Suppressor macrophage (primary cell): ENCODE measurements at places on chromosomes 6 and 20.

GRCh38 chr6:132161283-132161682 lies 210.1 kb upstream of the CCN2 start:
- DNase-seq: peak; percentile 17

- no peak for DNase-seq
These were observed 19.0 kb downstream of the HECA start for GRCh38 chr6:139153855-139154254.

GRCh38 chr6:83057705-83058321 lies 7.8 kb downstream of the UBE3D start:
- no peak for DNase-seq

DNA sequence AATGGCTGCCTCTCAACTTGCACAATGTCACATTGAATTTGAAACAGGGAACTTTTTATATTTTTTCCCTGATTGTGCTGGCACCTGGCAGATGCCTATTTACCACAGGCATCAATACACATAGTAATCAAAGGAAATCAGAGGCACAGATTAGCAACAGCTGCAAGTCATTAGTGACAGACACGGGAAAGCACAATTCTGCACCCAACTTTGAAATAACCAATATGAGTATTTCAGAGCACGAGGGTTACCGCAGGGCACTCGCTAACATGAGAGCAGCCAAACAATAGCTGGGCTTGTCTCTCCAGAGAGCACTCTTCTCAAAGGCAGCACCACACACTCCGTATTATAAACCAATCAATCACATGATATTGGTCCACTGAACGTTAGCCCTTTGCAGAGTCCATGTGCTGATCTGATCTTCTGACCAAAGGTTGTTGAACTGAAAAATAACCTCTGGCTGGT lies 149.5 kb downstream of the RNF144B start:
- DNase-seq: no peak

DNA sequence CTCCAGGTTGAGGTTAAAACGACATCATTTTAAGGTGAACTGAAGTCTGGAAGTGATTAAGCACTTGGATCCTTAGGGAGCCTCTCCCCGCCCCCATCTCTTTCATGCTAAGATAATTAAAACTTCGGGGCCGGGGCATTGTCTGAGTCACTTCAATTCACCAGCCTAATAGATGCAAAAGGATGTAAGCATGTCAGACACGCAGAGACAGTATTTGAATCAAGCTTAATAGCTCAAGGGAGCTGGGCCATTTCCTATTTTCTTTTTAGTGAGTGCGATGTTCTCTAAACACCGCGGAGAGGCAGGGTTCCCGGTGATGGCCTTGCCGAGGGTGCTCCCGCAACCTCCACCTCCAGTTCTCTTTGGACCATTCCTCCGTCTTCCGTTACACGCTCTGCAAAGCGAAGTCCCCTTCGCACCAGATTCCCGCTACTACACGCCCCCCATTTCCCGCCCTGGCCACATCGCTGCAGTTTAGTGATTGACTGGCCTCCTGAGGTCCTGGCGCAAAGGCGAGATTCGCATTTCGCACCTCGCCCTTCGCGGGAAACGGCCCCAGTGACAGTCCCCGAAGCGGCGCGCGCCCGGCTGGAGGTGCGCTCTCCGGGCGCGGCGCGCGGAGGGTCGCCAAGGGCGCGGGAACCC lies 516 bp upstream of the IRF4 start:
- peak; percentile 40 for DNase-seq

GRCh38 chr6:37200085-37200484 lies 30.1 kb downstream of the PIM1 start:
- no peak for DNase-seq

DNA sequence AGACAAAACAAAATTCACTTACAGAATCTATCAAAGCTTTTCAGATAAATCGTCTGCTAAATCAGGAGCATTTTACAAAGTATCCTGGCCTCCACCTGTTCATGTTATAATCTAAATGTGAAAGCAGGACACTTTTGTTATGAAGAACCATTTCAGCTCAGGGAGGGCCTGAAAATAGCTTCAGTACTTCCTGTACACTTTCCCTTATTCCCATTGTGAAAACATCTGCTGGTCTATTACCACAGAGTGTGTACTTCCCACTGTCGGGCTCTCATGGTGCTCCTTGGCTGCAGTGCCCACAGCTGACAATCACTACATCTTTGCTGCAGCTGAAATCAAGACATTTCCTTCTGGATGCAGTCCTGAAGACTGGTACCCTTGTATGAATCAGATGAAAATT lies 128.1 kb downstream of the OPRM1 start:
- peak; percentile 58 for DNase-seq

DNA sequence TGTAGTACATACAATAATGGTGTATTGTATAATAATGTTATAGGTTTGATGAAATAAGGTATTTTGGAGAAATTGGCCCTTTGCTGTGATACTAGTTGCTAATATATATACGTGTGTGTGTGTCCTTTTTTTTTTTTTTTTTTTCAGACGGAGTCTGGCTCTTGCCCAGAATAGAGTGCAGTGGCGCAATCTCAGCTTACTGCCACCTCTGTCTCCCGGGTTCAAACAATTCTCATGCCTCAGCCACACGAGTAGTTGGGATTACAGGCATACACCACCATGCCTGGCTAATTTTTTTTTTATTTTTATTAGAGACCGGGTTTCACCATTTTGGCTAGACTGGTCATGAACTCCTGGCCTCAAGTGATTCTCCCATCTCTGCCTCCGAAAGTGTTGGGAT lies 23.3 kb downstream of the SENP6 start:
- no peak for DNase-seq
